ENCODE measurements at places on chromosomes 2 and 18.

DNA sequence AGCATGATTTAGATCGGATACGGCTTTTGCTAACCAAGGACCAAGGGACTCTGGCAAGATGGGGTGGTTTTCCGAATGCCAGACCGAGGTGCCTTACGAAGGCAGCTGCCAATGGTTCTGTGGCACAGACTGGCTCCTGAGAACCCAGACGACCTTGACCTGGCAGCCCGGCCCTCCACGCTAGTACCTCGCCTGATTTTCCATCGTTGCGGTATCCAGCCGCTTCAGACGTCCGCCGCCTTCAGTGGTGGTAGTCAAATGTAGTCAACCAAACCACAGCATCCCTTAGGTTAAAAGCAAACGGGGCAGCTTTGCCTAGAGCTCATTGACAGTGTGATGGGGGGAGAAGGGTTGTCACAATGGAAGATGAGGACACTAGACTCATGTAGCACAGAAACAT is 42.6 kb downstream of the GBX2 start:
- no peak for DNase-seq

- no peak for DNase-seq
These were observed 701.1 kb upstream of the ZEB2 start for GRCh38 chr2:145221032-145221431.

GRCh38 chr18:35983818-35984217 is 11.3 kb downstream of the RMP24 start:
- DNase-seq: peak; percentile 82

GRCh38 chr2:30456106-30456505 is 9.1 kb downstream of the LCLAT1 start:
- DNase-seq: no peak

DNA sequence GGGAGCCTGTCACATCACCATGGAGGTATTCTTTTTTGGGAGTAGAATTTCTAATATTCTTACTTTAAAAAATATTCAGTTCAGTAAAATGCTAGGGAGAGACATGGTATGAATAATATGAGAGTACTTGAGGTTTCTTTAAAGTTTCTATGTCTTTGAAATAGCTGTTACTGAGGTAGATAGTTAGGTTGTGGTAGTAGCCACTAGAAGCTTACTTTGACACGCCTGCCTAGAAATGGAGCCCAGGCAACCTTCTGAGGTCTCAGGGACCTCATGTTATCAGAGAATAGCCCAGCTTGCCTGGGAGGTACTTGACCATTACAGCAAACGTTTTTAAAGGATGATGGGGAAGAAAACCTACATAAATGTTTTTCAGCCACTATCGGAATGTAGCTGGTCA is 131.2 kb downstream of the AGPS start:
- DNase-seq: no peak

DNA sequence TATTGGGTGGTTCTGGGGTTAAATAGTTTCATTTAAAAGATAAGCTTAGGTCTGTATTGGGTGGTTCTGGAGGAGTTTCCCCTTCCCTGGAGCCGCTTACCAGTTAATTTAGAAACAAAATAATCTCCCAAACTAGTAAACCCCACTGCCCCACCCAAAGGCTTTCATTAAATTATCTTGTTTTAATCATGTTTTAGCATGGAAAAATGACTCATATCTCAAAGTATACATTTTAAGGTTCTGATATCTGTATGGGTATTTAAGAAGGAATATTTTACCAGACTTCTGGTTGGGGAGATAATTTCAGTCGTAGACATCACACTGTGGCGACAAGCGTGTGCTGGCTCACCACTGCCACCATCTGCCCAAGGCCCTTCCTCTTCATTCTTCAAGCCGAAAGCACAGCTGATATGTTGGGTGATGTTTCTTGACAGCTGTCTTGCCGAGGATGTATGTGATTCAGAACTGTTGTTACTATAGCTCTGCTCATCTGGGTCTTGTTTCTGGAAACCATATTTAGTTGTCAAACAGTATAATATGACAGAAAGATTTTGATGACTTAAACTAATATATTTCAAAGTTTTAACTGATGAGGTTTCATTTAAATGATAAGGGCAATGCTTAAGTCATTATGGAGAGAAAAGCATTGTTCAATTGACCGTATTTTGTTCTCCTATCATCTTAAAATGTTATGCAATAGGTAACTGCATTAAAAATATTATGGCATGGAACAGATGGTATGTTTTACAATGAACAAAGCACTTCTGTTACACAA is 5.1 kb downstream of the FIGLA start:
- peak; percentile 16 for DNase-seq

GRCh38 chr18:23779696-23780303 is 90.5 kb downstream of the LAMA3 start:
- peak; percentile 44 for DNase-seq
